Activated effector memory CD4-positive, alpha-beta T cell treated with Interleukin-2 at 50 U/mL for 16 hours (primary cell): ENCODE measurements at places on chromosomes 7 and 10.

GRCh38 chr10:70743430-70743788 is 41.8 kb downstream of the TBATA start:
- no peak for DNase-seq

DNA sequence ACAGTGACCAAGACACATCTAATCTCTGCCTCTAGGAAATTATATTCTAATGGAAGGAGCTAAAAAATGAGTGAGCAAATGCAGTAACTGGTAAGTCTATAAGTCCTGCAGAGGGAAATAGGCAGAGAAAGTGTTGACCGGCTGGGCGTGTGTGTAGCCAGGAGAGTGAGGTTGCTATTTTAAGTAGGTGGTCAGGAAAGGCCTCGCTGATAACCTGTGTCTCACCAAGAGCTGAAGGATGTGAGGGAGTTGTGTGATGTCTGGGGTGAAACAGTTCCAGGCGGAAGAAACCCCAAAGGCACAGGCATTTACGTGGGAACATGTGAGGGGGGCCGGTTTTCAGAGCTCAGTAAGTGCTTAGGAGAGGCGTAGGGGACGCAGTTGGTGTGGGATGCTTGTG is 54.8 kb downstream of the BAMBI start:
- DNase-seq, result no peak

- DNase-seq, result no peak
Observed at GRCh38 chr7:75033064-75033463, 40.5 kb downstream of the RCC1L start.

DNA sequence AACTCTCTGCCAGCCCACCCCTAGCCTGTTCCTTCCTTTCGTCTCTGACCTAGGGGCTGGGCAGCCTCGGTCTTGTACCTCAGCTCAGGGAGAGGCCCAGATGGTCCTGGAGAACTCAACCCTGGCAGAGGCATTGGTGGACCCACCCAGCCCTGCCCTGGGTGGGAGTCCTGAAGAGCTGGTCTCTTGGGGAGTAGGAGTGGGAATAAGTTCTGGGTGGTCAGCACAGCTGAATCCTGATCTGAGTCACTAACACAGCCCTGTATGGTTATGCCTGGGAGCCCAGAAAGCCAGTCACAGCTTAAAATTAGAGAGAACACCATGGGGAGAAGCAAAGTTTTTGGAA is 84.0 kb downstream of the SORBS1 start:
- DNase-seq, result no peak

- DNase-seq, result peak; percentile 87
Observed at GRCh38 chr10:17643755-17644484, at the start of gene STAM. TSS of gene STAM (plus strand) at chr10:17644151. CDS start at chr10:17644340, 189 bp downstream.

DNA sequence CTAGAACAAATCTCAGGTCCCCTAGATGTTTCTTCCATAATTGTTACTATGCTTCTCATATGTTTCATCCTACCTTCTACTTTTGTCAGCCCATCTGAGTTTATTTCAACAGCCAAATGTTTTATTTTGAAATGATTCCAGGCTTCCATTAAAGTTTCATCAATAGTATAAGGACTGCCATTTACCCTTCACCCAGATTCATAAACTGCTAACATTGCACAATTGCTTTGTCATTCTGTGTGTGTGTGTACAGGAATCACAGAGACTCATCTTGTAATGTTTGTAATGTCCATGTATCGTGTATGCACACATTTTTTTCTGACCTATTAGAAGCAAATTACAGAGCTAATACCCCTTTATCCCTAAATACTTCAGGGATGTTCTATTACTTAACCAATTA is 25.5 kb downstream of the MMRN2 start:
- no peak for DNase-seq

- DNase-seq, result no peak
Observed at GRCh38 chr10:24435374-24435773, 226.4 kb downstream of the KIAA1217 start.

- DNase-seq, result no peak
Observed at GRCh38 chr10:56319386-56319785, 41.7 kb downstream of the ZWINT start.

- DNase-seq, result no peak
Observed at GRCh38 chr7:496528-497295, 22.9 kb downstream of the PDGFA start.

DNA sequence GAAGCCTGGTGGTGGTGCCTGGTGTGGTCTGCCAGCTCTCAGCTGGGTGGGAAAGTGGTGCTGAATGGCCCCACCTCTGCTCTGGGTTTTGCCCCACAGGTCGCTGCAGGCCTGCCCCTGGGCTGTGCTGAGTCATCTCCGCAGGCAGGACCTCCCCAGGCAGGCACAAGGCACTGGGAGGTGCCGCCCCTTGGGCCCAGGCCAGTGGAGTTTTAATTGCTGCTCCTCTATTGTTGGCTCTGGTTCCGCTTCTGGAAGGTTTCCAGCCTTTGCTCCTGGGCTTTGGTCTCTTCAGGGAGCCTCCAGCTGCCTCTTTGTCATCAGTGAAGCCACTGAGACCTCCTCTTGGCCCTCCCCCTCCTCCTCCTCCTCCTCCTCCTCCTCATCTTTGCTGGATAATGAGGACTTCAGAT is 180.3 kb upstream of the GRB10 start:
- DNase-seq, result no peak

GRCh38 chr10:33780961-33781360 is 446.5 kb upstream of the NRP1 start:
- DNase-seq, result no peak

DNA sequence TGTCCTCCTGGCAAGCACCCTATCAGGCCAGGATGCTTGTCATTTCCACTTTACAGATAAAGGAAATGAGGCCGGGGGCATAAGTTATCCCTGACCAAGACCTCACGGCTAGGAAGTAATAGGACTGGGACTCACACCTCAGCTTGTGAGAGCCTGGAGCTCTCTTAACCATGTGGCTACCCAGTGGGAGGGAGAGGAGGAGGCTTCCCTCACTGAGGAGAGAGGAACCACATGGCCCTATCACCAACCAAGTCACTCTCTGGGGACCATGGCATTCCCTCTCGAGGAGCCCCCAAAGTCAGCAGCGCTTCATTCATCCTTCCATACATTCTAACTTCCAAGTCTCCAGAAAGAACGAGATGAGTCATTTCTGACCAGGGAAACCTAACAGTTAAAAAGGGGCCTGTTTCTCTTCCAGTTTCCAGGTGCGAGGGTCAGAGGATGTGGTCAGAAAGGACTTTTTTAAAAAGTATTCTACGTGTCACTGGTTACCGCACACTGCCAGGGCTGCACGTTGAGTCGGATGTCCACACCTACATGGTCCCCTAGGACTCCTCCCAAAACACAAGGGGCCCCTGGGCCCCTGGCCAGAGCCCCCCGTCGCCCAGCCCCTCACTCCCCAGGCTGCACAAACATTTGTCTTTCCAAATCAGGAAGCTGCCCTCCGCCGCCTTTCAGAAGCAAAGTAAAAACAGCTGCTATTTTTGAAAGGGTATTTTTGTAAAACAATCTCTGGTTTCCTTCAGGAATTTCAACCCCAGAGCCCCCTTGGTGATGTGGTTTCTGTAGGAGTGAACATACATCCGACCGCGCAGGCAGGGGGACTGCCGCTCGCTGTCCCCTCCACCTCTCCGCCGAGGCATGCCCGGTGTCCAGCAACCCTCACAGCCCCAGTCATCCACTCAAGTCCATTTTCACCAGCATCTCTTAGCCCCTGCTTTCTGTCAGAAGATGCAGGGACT is 128.2 kb upstream of the CHST15 start:
- DNase-seq, result no peak

DNA sequence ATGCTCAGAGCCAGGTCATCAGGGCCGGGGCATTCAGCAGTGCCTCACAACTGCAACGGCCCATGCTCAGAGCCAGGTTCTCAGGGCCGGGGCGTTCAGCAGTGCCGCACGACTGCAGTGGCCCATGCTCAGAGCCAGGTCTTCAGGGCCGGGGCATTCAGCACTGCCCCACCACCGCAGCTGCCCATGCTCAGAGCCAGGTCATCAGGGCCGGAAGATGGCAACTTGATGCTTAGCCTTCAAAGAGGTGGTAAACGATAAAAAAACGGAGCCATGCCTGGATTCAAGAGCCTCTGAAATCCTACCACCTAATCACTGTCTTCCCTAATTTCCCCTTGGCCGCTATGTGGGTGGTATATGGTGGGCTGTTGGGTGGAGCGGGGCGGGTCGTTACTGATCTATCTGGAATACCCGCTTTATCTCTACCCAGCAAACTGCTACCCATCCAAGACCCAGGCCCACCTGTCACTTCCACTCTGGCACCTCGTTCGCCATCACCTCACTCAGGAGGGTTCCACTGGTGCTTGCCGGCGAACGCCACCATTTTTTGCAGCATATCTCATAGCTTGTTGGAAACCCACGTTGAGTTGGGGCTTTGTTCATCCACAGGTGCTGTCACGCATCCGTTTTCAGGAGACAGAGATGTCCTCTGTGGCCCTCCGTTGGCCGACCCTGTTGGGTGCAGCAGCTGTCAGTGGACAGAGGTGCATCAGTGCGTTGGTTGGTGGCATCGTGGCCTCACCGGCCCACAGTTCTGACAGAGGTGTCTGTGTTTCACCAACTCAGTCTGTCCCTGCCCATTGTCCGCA is 221.1 kb downstream of the EBF3 start:
- no peak for DNase-seq

- no peak for DNase-seq
Observed at GRCh38 chr7:139382439-139382838, 22.7 kb downstream of the LUC7L2 start.

- DNase-seq, result no peak
Observed at GRCh38 chr10:90403211-90404000, 454.4 kb downstream of the HTR7 start.

GRCh38 chr7:13433946-13434345 is 555.5 kb downstream of the ETV1 start:
- no peak for DNase-seq

GRCh38 chr10:99525897-99526296 is 6.8 kb upstream of the NKX2-3 start:
- no peak for DNase-seq

DNA sequence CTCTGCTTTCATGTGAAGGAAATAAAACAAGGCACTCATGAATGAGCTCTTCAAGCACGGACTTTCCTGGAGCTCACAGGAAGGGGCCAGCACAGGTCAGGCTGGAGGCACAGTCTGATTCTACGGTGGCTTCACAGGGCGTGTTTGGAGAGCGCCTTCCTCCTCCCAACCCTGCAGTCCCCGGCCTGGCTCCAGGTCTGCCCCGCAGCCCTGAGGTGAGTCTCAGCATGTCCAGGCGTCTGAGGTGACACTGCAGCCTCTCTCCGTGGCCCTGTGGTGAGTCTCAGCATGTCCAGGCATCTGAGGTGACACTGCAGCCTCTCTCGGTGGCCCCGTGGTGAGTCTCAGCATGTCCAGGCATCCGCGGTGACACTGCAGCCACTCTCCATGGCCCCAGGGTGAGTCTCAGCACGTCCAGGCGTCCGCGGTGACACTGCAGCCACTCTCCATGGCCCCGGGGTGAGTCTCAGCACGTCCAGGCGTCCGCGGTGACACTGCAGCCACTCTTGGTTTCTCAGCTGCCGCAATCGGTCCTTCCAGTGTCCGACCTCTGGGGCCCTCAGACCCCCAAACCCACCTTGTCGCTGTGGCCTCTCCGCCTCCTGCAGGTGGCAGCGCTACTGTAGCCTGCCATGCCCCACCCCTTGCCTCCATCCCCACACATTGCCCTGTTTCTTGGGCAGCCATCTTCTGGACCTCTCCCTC is 381.7 kb downstream of the DNAJB6 start:
- DNase-seq, result no peak

DNA sequence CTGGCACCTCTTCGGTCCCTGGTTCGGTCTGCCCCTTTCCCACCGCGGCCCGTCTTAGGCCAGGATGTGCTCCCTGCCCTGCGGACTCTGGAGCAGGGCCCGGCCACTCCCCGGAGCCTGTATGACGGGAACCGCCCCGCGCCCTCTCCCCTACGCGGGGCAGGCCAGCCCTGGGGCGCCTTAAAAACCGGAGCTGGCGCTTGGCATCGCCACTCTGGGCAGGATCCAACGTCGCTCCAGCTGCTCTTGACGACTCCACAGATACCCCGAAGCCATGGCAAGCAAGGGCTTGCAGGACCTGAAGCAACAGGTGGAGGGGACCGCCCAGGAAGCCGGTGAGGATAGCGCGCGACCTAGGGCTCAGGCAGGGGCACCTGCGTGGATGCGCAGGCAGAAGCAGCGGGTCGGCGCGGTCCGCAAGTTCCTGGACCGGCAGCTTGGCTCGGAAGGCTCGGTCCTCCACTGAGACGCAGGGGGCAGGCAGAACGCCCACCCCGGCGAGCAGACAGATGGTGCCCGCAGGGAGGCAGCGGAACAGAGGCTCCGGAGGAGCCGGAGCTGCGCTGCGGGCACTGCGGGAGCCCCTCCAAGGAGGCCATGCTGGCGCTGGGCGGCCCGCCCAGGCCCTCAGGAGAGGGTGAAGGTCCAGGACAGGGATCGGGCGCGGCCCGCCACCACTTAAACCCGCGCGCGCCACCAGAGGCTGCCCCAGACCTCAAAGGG is at the start of gene ADIRF:
Gene ADIRF (plus strand): TSS at position 212 of the 723 bp plus-strand sequence. CDS start 63 bp downstream, at position 275.
- no peak for DNase-seq

DNA sequence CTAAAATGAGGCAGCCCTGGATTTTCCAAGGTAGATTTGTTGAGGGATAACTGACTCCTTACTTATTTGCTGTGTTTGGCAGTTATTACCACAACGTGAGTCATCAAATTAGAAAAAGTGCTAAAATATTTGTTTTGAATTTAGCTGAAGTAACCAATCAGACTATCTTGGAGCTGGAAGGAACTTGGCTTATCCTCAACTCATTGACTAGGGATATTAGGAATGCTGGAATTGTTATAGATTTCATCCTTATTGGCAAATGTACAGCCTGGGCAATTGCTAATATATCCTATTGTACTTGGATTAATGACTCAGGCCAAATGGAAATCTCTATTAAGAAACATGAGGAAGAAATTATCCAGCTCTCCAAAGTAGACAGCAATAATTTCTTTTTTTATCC is 1189.0 kb upstream of the LRRN3 start:
- no peak for DNase-seq

DNA sequence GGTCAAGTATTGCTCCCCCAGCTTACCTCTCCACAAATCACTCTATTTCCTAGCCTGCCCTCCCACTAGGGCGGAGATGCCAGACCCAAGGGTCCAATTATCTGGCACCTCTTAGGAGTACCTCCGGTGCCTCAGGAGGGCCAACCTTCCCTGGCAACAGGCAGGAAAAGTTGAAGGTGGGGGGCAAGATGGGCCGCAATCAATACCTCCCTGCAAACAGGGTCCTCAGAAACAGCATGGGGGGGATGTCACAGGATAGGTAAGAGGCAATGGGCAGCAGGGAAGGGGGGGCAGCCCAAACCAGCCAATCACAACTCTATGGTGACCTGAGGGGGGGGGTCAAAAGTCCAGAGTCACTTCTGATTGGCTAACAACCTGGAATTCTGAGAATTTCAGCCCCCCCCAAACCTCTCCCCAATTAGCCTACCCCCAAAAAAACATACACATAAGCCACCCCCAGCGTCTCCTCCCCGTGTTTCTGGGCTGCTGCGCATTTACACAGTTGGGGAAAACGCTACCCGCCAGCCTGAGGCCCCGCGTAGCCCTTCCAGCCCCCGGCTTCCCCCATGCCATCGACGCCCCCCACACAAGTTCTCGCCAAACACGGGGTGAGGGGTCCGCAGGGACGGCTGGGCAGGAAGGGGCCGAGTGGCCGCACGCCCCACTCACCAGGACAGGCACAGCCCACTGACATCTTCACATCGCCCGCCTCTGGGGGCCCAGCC is 589 bp downstream of the LDB1 start:
- peak; percentile 31 for DNase-seq
